CD4-positive, CD25-positive, alpha-beta regulatory T cell (primary cell): ENCODE measurements at places on chromosomes 12 and 14.

DNA sequence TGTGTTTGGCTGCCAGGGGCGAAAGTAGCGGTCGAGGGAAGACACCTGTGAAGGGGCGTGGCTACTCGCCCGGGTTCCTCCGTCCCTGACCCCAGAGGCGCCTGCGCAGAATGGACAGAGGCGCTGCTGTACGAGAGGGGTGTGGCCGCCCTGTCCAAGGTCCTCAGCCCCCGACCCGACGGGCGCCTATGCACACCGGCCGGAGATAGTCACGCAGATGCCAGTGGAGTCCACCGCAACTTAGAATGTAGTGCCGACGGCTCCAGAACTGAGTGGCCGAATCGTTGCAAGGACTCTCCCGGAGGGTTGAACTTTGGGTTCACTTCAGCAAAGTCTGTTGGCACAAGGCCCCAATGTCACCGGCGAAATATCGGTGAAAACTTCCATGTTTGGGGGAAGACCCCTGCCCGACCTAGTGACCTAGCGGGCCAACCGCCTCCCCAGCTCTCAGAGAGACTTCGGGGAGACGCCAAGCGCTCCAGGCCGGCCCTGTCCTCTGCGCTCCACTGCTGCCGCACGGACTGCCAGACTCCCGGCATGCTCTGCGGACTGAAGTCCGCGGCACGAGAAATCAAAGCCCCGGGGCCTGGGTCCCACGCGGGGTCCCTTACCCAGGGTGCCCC, 541 bp upstream of the RNU6-7 start:
- peak; percentile 77 for DNase-seq

DNA sequence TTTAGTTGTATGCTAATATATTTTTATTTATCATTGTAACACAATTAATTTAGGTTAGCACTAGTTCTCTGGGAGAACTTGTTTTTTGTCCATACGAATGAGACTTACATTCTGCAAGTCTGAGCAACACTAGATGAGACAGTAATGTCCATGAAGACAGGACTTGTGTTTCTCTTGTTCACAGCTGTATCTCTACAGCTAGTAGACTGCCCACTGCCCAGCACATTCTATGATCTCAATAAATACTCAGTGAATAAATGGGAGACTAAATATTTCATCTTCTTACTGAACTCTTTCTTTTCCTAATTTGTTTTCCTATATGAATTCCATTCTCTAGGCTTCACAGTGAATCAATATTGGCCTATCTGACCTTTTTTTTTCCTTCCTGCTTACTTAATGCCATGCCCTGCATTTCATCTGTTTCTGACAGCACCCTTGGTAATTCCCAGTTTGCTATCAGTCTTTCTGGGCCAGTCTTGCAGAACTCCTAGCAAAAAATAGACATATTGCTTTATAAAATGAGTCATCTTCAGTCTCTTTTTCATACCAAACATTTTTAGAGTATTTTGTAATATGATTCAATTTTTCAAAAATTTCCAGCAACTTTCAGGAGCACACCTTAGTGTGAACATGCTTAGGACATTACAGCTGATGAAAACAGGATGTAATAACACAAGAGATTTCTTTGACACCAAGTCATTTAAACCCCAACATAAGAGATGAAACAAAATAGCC, 185.5 kb upstream of the ATP2B1 start:
- DNase-seq = no peak

DNA sequence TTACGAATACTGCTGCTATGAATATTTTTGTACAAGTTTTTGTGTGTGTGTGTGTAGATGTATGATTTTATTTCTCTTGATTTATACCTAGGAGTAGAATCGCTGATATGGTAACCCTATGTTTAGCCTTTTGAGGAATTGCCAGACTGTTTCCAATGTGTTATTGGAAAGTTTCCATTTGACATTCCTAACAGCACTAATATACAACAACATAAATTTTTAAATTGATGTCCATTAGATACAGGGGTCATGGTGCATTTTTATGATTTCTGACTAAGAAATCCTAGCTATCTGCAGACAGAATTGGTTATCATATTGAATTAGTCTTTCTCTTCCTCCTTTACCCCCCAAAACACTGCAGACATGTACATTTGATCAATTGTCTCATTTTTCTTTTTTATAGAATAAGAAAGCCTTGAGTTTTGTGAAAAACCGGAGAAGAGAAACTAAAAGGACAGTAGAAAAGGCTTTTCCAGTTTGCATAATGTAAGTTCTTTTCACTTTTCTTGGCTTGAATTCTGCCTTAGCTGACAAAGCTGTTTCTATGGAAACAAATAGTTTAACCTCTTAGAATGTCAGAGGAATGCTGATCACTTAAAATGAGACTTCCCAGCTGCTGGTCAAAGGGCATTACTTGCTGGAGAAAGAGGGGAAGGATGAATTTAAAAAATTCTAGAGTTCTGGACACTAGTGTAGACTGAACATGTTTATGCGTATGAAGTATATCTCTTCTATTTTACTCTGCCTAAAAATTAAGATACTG, 28.2 kb downstream of the PALS1 start:
- DNase-seq = no peak

DNA sequence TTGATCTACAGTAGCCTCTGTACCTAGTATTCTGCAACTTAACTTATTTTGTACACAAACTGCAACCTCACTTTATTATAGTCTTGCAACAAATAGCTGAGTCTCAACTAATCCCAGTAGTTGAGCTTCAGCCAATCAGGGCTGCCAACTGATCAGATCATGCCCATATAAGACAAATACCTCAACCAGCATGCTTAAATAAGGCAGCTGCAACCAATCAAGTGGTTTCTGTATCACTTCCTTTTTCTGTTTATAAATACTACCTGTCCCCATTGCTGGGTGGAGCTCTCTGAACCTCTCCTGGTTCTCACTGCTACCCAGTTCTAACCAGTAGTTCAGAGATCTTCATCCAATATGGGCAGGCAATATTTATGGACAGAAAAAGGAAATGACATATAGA, 248.5 kb upstream of the FBXO33 start:
- DNase-seq = no peak

GRCh38 chr14:49907186-49907585, 14.3 kb downstream of the ARF6 start:
- DNase-seq = no peak

DNA sequence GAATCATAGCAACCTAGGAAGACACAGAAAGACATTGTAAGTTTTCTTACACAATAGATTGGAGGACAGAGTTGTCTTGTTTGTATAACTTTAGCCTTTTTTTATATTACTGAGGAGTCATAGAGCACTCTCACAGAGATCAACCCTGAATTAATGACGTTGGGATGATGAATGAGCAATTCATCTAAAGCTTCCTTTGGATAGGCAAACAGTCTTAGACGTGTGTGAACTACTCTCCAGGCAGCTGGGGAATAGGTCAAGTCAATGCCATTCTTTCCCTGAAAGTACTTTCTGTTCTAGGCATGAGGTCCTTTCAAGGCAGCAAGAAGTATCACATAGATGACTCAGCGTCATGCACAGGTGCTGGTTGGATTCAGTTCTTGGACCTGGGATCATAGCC, 369.1 kb upstream of the NOVA1 start:
- DNase-seq = no peak

DNA sequence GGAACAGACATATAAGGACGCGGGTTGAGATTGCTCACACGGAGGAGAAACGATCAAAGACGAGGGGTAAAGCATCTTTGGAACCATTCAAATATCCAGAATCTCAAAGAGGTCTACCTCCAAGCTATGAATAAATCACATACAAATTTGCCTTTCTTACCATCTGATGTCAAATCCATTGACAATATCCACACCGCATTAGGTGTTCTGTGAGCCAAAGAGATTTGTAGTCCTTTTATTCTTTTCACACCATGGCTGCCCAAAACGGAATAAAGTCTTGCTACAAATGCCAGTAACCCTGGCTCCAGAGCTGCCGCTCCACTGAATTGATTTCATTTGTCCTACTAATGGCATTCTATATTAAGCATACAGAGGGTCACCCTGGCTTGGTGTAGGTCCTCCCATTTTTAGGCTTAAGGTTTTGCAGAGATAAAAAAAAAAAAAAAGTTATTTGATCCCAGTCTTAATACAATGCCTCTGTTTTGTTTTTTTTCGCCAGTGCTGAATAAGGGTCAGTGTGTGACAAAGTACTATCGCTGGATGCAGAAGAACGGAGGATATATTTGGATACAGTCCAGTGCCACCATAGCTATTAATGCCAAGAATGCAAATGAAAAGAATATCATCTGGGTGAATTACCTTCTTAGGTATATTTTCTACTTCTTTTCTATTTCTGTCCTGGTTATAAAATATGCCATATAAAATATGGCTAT, 157.3 kb downstream of the EGLN3 start:
- no peak for DNase-seq

DNA sequence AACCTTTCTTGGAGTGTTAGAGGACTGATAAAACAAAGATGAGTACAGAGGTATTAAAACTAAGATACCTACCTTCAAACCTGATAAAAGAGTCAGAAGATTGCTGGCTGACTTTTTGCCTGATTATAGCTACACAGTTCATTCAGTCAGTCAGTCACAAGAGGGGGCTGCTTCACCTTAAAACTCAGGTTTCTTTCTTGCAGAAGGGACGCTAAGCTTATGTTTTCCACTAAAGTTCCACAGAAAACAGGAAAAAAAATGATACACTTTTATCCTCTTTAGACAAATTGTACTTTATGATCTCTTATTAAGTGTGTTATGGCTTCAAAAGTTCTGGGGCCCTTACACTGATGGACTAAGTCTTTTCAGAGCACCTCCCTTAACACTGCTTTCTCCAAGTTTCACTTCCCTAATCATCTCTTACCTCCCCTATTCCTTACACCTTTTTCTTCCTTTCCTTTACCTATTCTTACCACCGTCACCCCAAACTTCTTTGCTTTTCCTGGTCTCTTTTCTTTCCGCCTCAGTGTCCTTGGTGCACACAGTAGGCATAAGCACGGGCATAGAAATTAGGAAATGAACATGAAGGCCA, 448.7 kb upstream of the OR4E1 start:
- DNase-seq = no peak

- no peak for DNase-seq
Measured at GRCh38 chr12:123163227-123163626, 12.3 kb upstream of the PITPNM2 start.

DNA sequence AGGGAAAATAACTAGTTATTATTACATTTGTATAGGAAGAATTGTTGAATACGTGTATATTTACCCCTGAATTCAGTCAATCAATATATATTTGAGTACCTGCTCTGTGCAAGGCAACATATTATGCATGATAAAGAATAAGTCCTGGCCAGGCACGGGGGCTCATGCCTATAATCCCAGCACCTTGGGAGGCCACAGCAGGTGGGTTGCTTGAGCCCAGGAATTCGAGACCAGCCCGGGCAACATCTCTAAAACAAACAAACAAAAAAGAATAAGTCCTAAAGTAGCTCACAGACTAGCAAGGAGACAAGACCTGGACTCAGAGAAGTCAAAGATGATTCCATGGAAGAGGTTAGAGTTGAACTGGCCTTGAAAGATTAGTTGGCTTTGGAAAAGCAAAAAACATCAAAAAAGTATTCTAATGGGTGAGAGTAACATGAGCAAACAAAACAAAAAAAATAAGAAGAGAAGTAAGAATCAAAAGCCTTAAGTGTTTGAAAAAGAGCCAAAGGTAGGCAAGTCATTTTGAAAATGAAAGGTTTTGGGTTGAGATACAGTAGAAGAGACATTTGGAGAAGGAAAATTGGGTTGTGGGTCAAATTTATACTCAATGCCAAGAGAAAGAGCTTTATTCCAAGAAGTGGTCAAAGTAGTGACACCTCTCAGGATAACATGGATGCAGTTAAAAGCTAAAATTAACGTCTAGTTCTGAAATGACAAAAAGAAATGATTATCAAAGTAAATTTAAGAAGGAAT, 115.2 kb upstream of the BCAT1 start:
- DNase-seq = no peak

- no peak for DNase-seq
Measured at GRCh38 chr12:46005151-46005797, 14.9 kb upstream of the SCAF11 start.

DNA sequence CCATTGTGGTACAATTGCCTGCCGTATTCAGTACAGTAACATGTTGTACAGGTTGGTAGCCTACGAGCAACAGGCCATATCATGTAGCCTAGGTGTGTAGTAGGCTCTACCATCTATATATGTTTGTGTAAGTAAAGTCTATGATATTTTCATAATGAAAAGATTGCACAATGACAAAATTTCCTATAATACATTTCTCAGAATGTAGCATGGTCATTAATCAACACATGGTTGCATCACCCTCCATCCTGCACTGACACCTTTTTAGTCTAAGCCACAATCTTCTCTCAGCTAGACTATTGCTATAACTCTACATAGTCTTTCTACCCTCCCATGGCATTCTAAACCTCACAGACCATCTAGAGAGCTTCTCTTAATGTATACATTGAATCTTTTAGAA, 158.5 kb upstream of the HMGA2 start:
- DNase-seq = no peak

- DNase-seq = no peak
Measured at GRCh38 chr12:90199006-90199405, 490.4 kb upstream of the ATP2B1 start.

GRCh38 chr12:39441963-39442830, 723 bp downstream of the KIF21A start:
- no peak for DNase-seq

- no peak for DNase-seq
Measured at GRCh38 chr12:32083489-32083888, 23.2 kb upstream of the BICD1 start.

- no peak for DNase-seq
Measured at GRCh38 chr12:109596418-109597244, 23.0 kb downstream of the MVK start.

DNA sequence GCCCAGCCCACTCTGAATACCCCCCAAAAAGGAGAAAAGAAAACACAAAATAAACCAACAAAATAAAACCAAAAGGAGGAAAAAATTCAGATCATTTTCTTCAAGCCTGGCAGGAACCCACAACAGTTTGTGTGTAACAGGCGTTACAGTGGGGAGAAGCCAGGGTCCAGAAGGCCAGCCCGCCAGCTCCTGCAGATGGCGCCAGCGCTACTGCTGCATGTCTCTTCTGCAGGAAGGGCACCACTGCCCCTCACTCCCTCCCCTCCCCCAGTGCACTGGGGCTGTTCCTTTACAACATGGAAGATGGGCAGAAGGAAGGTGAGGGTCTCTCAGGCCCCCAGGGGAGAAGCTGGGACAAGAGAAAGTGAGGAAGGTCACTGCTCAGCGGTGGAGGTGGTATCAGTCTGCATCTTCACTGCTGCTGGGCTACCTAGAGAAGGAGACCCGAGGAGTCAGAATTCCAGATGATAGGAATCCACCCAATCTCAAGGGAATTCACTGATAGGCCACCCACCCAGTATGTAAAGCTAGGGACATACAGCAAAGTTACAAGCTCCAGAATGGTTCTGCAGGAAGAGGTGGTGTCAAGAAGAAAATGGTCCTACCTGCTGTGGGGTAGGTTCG, 2.3 kb upstream of the NOP2 start:
- no peak for DNase-seq

- DNase-seq = no peak
Measured at GRCh38 chr14:103123634-103124500, 606 bp downstream of the TNFAIP2 start.

GRCh38 chr14:74302152-74302628, 544 bp downstream of the ABCD4 start:
- DNase-seq = peak; percentile 76

GRCh38 chr14:42421377-42422078, 814.9 kb downstream of the LRFN5 start:
- no peak for DNase-seq

GRCh38 chr12:109591041-109591440, 17.4 kb downstream of the MVK start:
- no peak for DNase-seq
